ENCODE measurements at places on chromosomes 12 and 14. TPM values are rescaled to one million over a fixed set of nuclear protein-coding genes. Genes with fewer than 3 reads are reported as not detected.

BCL2L2 gene
- 18.5 TPM for total RNA-seq

TAS2R46 gene
- 9.4 TPM for total RNA-seq

CLEC1B gene
- not detected for total RNA-seq

TSPAN19 gene
- not detected for total RNA-seq

ENDOU gene
- not detected for total RNA-seq

LRRC10 gene
- total RNA-seq = not detected
